ENCODE measurements at places on chromosomes 7 and 10. TPM values are rescaled to one million over a fixed set of nuclear protein-coding genes. Genes with fewer than 3 reads are reported as not detected.

- no peak for DNase-seq
Observed at GRCh38 chr7:55246171-55246570, 119.0 kb upstream of the LANCL2 start.

- DNase-seq = no peak
Observed at GRCh38 chr10:8543361-8544056, 489.0 kb downstream of the GATA3 start.

GRCh38 chr7:112162784-112163506 lies 43.3 kb downstream of the DOCK4 start:
- no peak for DNase-seq

TFEC gene
- 4.2 TPM for total RNA-seq

DNA sequence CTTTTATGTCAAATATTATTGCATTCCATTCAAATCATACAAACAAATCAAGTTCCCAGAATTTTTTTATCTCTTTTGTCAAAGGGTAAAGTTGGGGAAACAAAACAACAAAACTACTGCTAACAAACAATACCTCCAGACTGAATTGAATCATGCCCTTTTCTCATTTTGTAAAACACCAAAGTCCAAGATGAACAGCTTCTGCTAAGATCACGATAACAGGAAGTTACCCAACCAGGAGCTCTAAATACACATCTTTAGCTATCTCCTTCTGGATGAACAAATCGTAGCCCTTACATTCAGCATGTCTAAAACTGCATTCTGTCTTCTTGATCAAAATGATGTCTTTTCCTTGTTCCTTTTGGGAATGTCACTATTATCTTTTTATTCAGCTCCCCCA lies 97.4 kb downstream of the CTTNBP2 start:
- DNase-seq = no peak

GRCh38 chr10:87646935-87647334 lies 12.7 kb upstream of the PAPSS2 start:
- no peak for DNase-seq

NRG3 gene
- total RNA-seq = 0.41 TPM

ZC3HAV1L gene
- 10.5 TPM for total RNA-seq

TSPAN15 gene
- total RNA-seq = 3.3 TPM

DNA sequence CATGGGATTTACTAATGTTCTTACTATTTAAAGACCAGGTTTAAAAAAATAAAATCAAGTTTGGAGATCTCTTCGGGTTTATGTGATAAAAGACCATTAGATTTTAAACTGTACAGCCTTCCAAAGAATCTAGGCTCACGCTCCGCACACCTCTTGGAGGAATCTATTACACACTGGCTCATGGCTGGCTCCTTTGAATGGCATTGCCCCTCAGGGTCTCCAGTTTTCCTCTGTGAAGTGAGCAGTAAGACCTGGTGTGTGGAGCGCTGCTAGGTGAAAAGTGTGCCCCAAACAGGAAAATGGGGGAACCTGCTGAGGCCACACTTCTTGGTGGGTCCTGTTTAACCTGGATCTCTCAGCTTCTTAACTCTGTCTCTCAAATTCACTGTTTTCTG lies 142.3 kb downstream of the KAT6B start:
- DNase-seq = no peak

PRF1 gene
- total RNA-seq = 1.5 TPM

GRCh38 chr10:110211465-110211843 lies 4.0 kb downstream of the MXI1 start:
- no peak for DNase-seq

DNA sequence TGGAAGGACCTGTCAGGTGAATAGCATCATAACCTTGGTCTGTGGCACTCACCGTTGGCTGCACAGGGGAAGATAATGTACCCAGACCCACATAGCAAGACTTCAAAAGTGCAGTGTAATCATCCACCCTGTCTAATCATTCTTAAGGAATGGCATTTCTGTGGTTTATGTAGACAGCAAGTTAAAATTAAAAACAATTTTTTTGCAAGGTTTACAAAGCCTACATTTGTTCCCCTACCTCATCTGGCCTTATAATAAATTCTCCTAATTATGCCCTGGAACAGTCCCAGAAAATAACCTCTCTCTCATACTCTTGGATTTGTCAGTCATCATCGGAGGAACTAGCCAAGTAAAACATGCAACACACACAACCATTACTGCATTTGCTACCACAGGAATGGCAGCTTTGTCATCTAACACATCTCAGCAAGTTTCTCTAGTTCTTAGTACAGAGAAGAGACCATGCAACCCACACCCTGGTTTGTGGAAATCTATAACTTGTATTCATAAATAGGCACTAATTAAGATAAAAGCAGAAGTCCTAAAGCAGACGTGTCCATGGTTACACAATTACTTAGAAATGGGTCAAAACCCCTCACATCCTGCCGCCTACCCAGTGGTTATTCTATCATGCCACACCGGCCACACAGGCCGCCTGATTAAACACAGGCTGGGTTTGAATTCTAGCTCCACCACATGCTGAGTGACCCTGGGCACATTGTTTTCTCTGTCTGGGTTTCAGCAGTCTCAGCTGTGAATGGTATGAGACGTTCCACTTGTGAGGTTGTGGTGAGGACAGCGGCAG lies 19.1 kb downstream of the ABLIM1 start:
- DNase-seq = peak; percentile 27

THSD7A gene
- total RNA-seq = 0.03 TPM

PRLHR gene
- not detected for total RNA-seq

GRCh38 chr7:158541346-158542010 lies 46.1 kb downstream of the PTPRN2 start:
- DNase-seq = no peak

GIMAP5 gene
- total RNA-seq = 4.5 TPM

WEE2 gene
- total RNA-seq = not detected

- DNase-seq = no peak
Observed at GRCh38 chr7:2493205-2494164, 17.3 kb upstream of the GRIFIN start.

DNA sequence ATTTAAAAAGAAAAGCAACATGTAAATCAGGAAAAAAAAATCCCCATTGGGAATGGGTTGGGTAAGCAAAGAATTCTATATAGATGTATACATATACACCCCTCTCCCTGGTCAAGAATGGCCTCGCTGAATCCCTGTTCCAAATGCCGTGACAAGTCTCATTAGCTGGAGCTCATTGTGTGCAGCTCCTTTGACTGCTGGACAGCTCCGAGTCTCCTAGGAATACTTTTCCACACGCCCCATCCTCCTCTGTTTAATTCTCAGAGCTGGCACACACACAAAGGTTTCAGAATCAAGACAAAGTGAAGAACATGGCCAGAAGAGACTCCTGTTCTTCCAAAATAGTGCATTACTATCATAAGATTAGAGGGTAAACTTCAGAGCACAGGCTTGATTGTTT lies 130.9 kb upstream of the MKLN1 start:
- no peak for DNase-seq

RNF32 gene
- total RNA-seq = 3.2 TPM

- no peak for DNase-seq
Observed at GRCh38 chr10:45640049-45640448, 32.5 kb downstream of the ZFAND4 start.

DNA sequence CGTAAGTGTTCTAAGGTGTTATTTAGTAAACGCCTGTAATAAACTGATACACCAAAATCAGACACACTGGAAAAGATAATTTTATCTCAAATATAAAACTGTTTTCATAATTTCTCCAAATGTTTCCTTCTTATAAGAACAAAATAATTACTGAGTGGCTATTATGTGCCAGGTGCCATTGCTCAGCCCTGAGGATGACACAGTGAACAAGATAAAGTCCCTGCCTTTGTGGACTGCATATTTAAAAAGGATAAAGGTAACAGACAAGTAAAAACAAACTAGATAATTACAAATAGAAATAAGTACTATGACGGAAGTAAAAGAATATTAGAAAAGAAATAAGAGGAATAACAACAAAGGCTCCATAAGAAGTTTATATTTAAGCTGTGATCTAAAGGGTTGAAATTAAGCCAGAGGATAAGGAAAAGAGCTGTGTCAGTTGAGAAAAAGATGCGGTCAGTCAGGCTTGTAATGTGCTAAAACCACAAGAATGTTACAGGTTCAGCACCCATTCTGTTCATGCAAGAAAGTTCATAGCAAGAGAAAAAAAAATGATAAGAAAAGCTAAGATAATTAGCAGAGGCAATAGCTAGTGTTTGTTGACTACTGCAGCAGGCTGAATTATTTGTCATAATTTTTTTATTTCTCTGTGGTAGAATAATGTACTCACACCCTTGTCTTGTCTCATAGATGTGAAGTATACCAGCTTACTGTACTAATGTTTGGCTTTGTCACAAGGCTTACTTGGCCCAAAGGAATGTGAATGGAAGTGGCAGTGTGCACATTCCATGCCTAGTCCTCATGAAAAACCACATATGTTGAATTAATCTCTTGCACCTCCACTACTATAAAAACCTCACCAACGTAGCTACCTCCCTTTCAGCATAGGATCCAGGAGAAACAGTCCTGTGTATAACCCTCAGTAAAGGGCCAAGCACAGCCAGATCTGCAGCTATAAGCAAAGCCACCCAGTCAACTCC lies 75.1 kb downstream of the CRPPA start:
- no peak for DNase-seq

GRCh38 chr7:127911968-127912511 lies 119.2 kb downstream of the LRRC4 start:
- peak; percentile 86 for DNase-seq

- DNase-seq = no peak
Observed at GRCh38 chr10:103649654-103650423, 156.3 kb downstream of the NEURL1 start.

- DNase-seq = no peak
Observed at GRCh38 chr7:128804484-128804883, 12.7 kb downstream of the CCDC136 start.

MRLN gene
- total RNA-seq = not detected

KNDC1 gene
- 0.05 TPM for total RNA-seq

DNA sequence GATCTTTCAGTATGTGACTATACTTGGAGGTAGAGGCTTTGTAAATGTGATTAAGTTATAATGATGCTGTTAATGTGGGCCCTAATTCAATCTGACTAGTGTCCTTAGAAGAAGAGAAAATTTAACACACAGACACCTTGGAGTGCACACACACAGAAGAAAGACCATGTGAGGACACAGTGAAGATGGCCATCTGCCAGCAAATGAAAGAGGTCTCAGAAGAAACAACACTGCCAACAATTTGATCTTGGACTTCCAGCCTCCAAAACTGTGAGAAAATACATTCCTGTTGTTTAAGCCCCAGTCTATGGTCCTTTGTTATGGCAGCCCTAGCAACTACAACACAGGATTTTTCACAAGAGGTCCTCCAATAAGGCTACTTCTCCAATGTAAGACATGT lies 120.9 kb upstream of the ABCB5 start:
- DNase-seq = no peak

- DNase-seq = no peak
Observed at GRCh38 chr7:96041171-96041570, 268.8 kb downstream of the DYNC1I1 start.

DNA sequence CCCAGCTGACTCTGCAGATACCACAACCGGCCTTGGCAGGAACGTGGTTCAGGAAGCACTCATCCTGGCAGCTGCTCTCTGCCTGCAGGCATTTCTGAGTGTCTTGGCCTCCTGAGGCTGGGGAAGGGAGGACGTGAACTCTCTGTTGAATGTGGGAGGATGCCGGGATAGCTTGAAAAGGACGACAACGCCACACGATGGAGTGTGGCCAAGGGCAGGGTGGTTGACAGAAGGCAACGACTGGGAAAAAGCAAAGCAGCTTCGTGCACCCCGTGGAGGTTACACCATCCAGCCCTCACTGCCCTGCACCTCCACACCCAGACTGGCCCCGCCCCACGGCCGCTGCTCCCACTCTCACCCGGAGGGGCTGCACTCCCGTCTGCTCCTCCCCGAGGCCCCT lies 466.1 kb upstream of the FOXK1 start:
- DNase-seq = no peak

PPP1R3C gene
- total RNA-seq = 0.16 TPM

GRCh38 chr10:60377955-60378354 lies 11.7 kb downstream of the ANK3 start:
- DNase-seq = no peak

FZD8 gene
- 0.37 TPM for total RNA-seq

GRCh38 chr7:79912213-79912633 lies 222.4 kb upstream of the GNAI1 start:
- no peak for DNase-seq

DNA sequence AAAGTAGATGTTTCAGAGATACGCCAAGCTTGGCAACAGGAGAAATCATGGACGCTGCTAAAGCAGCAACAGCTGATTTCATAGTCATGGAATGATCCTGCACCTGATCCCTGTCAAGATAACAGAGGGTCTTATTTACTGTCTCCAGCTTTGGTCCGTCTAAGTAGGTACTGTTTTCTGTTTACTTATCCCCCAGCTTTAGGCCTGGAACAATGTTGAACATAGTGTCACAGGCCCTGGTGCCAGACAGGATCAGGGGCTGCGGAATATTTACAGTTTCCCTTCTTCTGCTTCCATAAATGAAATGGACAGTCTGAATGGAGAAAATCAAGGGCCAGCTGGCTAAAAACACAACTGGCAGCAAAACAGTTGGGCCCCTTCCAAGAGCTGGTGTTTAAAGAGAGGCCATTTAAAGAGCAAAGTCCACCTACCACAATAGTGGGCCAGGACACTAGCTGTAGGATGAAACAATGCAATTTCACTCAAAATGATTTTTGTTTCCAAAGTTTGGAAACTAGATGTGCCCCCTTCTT lies 2.9 kb downstream of the GPR37 start:
- DNase-seq = no peak

DNA sequence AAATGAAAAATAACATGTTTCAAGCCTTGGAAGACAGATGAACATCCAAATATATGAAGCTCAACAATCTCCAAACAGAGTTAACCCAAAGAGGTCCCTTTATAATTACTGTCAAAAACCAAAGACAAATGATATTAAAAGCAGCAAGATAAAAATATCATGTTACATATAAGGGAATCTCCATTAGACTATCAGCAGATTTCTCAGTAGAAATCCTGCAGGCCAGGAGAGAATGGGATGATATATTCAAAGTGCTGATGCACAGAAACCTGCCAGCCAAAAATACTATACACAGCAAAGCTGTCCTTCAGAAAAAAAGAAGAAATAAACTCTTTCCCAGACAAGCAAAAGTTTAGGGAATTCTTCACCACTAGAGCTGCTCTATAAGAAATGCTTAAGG lies 41.0 kb downstream of the AASS start:
- DNase-seq = no peak

DNA sequence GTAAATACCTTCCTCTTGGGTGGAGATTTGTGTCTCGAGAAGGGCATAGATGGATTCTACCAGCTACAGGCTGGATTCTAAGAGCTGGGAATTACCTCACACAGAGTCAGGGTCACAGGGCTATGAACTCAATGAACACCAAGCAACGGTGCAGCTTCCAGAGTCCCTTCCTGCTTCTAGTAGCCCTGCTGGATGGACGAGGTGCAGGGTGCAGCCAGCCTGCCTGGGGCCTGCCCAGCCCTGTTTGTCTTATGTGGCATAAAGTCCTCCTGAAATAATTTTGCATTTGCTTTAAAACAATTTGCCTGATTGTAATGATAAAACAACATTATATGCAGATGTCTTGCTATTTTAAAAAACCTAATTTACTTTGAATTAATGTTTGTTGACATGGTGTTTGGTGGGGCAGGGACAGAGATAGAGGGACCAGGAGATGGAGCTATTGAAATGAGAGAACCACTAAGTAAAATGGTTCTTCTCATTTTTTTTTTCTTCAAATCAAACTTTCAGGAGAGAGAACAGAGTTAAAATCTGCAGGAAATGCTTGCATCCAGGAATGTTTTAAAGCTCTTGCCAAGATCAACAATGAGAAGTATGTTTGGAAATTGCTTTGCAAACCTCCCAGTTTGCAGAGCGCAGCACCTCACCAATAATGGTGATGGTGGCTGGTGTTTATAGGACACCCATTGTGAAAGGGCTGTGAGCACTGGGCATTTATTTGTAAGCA lies 305.4 kb upstream of the PODXL start:
- DNase-seq = no peak

- DNase-seq = no peak
Observed at GRCh38 chr7:5397736-5398135, 25.9 kb downstream of the TNRC18 start.

Measured in GM12878 (cell line).